Activated CD4-positive, alpha-beta T cell treated with anti-CD3 and anti-CD28 coated beads for 36 hours (primary cell): ENCODE measurements at places on chromosomes 6 and 20. TPM values are rescaled to one million over a fixed set of nuclear protein-coding genes. Genes with fewer than 3 reads are reported as not detected.

DNA sequence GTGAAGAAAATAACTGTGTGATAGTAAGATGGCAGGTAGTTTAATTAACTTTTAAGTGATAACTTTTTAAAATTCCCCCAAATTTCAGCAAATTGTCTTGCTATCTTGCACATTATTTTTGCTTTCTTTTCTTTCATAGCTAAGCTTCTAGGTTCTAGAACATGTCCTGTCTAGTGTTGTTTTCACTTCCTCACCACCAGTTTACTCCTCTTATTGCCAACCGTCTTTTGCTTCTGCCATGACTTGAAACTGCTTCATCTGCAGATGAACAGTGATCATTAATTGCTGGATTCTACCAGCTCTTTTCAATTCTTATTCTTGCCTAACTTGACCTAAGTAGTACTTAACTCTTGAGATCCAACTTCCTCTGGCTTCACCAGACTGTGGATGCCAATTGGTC is 137.8 kb downstream of the CENPW start:
- DNase-seq = no peak

DNA sequence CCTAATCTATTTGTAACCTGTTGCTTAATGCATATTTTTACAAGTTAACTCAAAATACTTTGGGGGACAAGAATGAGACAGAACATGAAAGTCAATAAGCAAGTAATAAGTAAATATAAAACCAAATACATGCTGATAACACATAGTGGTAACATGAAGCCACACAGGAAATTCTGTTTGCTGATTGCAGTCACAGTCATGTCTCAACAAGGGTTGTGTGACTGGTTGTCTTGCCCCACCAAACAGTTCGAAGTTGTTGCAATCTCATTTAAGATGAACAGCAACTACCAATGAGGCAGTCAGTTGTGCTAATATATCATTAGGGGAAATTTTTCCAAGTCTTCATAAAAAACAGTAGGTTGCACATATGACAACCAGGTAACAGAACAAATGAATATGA is 14.5 kb downstream of the CD24 start:
- no peak for DNase-seq

DNA sequence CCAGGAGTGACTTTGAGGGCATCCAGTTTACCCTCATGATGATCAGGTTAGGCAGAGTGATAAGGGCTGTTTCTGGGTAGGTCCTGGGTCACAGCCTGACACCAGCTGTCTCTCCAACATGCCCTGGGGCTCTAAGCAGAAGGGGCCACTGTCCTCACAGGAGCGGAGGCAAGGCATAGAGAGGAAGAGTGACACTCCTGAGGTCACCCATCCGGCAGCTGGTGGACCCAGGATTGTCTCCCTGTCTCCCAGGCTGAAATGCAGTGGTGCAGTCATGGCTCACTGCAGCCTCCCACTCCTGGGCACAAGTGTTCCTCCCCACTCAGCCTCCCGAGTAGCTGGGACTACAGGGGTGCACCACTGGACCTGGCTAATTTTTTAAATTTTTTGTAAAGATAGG is 12.0 kb downstream of the DLGAP4 start:
- DNase-seq = no peak

GRCh38 chr6:129785047-129785755 is 75.2 kb upstream of the ARHGAP18 start:
- DNase-seq = no peak

DNA sequence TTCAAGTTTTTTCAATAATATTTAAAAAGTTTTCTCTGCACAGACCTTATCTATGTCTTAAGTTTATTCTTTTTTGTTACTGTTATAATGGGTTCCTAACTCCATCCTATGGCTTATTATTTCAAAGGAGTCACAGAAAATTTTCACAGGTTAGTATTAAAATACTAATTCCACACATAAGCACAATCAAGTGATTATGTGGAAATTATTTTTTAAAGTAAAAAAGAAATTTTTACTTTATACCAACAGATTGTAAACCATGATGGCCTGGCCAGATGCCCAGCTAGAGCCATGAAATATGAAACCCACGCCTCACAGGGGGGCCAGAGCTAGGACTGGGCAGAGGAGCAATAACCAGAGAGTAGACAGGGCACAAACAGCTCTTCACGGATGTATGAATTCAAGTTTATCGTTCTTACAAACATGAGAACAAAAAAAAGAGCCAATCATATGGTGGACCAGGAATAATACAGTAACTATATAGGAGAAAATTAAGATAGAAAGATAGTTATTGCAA is 34.0 kb downstream of the NUDT3 start:
- DNase-seq = no peak

DNA sequence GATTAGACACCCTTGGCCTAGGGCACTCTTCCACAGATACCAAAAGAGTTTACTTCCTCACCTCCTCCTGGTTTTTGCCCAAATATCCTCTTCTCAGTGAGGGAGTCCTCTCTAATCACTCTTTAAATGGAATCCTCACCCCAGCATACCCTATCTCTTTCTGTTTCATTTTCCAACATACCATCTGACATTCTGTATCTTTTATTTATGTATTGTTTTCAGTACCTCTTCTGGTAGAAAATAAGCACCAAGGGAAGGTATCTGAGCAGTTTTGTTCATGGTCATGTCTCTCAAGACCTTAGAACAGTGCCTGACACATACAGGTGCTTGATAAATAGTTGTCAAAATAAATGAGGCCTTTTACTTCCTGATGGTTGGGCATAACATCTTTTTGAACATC is 55.1 kb downstream of the KIAA0408 start:
- DNase-seq = no peak

Gene BPIFB3
- total RNA-seq = not detected

- no peak for DNase-seq
Measured at GRCh38 chr6:5412017-5412416, 150.7 kb downstream of the FARS2 start.

Gene MCCD1
- total RNA-seq = not detected
